ENCODE measurements at places on chromosomes 6 and 20. TPM values are rescaled to one million over a fixed set of nuclear protein-coding genes. Genes with fewer than 3 reads are reported as not detected.

GRCh38 chr20:62924442-62925075, 1.7 kb downstream of the DIDO1 start:
- peak; percentile 34 for DNase-seq

DNA sequence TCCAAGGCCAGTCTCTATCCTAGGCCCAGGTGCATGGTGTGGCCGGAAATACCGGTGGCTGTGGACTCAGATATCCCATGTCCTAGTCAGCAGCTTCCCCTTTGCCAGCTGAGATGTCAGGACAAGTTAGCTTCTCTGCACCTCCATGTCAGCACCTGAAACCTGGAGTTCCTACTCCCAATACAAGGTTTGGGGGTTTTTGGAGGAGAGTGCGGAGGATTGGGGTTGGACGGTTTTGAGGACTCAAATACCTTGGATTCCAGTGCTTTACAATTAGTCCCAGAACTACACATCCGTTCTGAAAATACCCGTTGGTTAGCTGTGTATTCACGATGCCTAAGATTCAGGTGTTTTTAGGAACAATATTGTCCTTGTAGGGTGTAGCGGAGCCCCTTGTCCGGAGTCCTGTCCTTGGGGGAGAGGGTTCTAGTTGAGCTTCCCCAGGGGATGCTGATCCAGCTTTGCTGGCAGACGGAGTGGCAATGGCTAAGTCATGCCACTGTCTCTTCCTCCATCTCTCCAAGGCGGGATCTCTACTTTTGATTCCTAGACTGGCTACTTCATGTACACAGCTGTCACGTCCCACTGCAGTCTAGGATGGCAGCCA, 45.0 kb downstream of the ADNP start:
- no peak for DNase-seq

- peak; percentile 68 for DNase-seq
Observed at GRCh38 chr20:10536531-10536930, 101.4 kb downstream of the SLX4IP start.

DNA sequence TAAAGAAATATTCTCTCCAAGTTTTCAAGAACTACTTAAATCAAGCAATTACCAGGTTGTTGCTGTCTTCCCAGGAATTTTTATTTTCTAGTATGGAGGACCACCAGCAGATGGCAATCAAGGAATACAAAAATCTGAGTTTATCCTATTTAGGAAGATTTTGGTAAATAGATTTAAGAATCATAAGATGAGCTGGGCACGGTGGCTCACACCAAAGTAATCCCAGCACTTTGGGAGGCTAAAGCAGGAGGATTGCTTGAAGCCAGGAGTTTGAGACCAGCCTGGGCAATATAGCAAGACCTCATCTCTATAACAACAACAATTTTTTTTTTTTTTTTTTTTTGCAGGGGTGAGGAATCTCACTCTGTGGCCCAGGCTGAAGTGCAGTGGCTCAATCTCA, 19.3 kb upstream of the SEC63 start:
- DNase-seq = peak; percentile 39

DNA sequence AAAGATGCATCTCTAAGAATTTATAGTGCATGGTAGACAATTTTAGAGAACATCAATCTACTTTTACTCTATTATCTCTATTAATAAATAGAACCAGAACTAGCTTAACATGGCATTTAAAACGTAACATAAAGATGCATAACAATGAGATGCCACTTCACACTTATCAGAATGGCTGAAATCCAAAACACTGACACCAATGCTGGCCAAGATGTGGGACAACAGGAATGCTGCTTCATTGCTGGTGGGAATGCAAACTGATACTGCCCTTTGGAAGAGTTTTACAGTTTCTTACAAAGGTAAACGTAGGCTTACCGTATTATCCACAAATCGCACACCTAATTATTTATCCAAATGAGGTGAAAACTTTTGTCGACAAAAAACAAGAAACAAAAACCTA, 95.2 kb downstream of the SESN1 start:
- DNase-seq = no peak

GRCh38 chr6:126947070-126947469, 171.4 kb upstream of the RSPO3 start:
- DNase-seq = peak; percentile 2

DNA sequence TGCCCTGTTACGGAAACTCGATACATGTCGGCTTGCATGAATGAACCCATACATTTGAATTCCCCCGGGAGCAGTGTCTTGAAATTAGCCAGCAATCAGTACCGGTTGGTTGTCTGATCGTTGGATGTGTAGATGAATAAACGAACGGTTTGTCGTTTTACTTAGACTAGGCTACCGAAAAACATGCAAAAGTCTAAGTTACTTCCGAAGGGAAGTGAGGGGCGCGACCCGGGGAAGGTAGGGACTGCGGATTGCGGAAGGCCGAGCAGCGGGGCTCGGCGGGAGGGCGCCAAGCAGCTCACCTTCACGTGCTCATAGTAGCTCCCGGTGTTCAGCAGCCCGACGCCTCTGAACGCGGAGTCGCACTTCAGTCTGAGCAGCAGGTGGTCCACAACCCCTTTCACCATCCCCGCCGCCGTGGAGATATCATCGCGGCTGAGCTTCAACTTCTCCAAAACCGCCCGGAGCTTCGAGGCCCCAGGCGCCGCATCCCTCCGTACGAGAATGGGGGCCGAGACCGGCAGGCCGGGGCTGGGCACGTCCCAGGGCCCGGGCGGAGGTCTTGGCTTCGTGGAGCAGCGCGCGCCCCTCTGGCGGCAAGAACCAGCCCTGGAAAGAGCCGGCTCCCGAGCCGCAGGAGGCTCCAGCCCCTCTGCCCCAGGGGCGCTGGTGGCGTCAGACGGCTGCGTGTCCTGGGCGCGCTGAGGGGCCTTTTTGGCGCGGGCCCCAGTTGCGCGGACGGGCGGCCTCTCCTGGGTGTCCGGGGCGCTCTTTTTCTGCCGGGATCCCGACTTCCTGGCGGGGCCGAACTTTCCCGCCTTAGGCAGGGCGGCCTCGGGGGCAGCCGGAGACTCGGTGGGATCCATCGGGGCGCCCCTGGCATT, 632 bp downstream of the CGAS start:
- DNase-seq = peak; percentile 43

The GABRR1 gene
- total RNA-seq = not detected

DNA sequence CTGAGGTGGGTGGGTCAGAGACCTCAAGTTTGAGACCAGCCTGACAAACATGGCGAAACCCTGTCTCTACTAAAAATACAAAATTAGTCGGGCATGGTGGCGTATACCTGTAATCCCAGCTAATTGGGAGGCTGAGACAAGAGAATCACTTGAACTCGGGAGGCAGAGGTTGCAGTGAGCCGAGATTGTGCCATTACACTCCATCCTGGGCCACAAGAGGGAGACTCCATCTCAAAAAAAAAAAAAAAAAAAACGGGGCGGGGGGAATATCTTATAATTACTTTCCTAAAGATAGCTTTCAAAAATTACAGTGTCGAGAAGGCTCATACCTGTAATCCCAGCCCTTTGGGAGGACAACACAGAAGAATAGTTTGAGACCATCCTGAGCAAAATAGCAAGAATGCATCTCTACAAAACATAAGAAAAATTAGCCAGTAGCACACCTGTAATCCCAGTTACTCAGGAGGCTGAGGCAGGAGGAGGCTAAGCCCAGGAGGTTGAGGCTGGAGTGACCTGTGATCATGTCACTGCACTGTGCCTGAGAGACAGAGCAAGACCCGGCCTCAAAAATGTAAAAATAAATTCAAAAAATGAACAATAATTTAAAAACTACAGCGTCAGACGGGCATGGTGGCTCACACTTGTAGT, 25.8 kb downstream of the CBFA2T2 start:
- no peak for DNase-seq

- no peak for DNase-seq
Observed at GRCh38 chr20:9196110-9196509, 127.2 kb downstream of the PLCB4 start.

- peak; percentile 69 for DNase-seq
Observed at GRCh38 chr20:64188682-64189529, 24.7 kb downstream of the MYT1 start.

DNA sequence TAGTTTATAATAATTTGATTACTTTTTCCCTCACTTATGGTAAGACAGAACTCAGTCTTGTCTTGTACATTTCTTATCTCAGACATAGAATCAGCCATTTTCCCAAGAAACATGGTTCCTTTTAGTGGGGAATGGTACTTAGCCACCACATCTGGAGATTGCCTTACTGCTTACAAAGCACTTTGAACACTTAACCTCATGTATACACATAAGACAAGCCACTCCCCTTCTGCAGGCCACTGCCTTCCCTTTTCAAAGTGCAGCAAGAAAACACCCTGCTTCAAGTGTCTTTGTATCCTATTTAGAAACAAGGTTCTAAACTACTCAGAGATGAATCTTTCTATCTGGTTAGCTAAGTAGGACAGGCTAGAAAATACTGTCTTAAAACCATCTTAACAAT, 159.2 kb downstream of the UBE3D start:
- DNase-seq = peak; percentile 50

DNA sequence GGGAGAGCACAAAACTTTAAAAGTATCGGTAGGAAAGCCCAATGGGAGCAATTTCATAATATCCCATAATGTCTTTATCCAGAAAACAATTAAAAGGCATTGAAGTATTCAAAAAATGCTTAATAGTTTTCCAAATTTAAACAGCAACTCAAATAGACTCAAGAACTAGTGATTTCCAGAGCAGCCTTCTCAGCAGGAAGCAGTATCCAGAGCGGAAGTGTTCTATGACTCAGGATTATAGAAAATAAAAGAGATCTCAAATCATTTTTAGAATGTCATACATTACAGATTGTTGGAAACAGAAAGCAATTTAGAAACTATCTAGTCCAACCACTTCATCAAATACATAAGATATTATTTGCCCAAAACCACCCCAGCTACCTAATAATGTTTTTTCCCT, 79.3 kb downstream of the COL12A1 start:
- no peak for DNase-seq

The NMBR gene
- not detected for total RNA-seq

The REPS1 gene
- total RNA-seq = 21.9 TPM

The NHLRC1 gene
- 0.83 TPM for total RNA-seq

DNA sequence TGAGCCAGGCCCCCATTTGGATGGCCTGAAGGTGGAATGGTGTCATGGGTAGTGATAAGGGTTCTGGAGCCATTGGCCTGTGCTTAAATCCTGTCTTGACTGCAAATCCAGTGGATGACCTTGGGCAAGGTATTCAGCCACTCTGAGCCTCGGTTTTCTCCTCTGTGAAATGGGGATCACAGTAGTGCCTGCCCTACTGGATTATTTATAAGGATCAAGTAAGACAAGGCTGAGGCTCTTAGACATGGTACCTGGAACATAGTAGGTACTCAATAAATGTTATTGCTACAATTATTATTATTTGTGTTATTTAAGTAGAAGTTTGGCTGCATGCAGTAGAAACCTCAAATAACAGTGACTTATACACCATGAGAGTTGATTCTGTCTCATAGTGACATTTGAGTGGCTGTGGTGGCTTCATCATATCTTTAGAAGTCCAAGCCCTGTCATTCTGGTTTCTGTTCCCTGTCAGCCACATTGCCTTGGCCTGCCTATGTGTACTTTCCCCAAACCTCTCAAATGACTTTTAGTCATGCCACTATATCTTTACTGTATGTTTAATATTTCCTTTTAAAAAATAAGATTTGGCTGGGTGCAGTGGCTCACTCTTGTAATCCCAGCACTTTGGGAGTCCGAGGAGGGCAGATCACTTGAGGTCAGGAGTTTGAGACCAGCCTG, 37.6 kb upstream of the CHMP4B start:
- DNase-seq = no peak

The RIMS4 gene
- total RNA-seq = not detected

DNA sequence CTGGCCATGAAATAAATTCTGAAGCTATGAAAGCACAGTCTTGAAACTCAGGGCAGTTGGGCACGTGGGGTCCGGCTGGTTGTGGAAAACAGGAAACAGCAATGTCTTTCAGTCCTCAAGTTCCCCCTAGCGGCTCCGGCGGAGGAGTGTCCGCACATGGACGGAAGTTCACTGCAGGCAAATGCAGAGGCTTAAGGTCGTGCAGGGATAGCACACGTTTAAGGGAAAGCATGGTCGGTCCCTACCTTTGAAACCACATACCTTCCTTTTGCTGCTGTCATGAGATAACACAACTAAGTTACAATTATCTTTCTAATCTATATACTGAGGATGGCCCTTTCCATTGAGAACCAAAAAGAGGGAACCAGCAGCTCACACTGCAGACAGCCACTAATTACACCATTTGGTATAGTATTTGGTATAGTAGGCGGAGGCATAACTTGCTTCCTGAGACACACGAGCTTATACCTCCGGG, 52.6 kb upstream of the NFATC2 start:
- DNase-seq = peak; percentile 89

- no peak for DNase-seq
Observed at GRCh38 chr6:108958900-108959770, 110.9 kb downstream of the ARMC2 start.

DNA sequence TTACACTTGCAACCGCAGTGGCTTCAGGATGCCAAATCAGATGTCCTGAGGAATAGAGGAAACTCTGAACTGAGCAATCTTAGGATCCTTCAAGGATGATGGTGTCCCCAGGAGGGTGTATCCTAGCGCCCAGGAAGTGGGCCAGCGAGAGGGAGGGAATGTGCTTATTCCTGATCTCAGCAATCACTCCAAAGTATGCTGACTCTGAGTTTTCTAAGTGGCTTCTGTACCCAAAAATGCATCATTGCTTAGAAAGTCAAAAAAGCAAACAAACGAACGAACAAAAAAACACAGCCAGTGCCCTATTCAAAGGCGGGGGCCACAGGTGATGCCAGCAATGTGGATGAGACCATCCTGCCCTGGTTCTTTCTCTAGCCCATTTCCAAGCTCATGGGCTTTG, 230.6 kb downstream of the NRN1 start:
- DNase-seq = no peak

DNA sequence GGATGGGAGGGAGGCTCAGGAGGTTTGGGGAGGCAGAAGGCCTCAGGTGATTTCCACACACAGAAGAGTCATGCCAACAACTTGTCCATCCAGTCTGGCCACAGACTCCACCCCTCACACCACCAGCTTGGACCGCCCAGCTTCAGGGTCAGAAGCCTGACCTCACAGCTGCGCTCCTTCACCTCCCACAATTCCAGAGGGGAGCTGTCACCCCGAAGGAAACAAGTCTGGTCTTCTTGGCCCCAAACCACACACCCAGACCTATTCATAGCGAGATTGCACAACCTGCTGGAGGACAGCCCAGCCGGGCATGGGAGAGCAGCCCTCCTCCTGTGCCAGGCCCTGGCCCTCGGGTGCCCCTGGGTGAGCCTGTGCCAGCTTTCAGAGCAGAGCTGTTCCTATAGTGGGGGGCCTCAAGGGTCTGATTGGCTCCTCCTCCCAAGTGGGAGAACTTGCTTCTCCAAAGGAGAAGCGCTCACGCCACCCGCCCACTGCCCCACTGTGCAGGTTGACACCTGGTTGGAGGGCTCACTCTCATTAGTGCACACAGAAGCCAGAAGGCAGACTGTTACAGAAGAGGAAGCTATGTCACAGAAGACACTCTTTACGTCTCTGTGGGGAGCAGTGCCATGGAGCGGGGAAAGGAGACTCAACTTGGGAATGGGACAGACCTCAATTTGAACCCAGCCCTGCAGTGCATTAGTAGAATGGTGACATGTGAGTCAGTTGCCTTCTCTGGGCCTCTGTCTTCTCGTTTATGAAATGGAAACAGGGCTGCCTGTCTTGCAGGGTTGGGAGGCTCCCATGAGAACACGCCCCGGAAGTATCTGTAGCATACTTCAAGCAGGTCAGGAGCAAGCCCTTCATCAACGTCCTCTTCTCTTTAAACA, 128.8 kb downstream of the FOXO3 start:
- DNase-seq = peak; percentile 94

Measured in IMR-90 (cell line).